ENCODE measurements at places on chromosomes 11 and 22.

GRCh38 chr11:17734418-17734911 is at the start of gene KCNC1:
TSS of gene KCNC1 (plus strand) at chr11:17734781. CDS start at chr11:17736003, 1,222 bp downstream.
- peak; percentile 83 for DNase-seq

DNA sequence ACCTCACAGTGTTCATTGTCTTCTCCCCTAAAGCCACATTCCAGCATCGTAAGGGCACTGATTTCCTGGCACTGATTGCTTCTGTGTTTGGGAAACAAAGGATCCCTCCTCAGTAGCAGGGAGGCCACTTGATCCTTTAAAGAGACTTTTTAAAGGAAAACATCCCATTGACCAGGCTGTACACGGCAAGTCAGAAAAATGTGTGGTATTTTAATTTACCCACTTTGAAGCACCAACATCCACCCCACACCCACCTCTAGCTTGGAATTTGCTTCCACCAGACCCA is 364.9 kb downstream of the SHANK2 start:
- DNase-seq = no peak

DNA sequence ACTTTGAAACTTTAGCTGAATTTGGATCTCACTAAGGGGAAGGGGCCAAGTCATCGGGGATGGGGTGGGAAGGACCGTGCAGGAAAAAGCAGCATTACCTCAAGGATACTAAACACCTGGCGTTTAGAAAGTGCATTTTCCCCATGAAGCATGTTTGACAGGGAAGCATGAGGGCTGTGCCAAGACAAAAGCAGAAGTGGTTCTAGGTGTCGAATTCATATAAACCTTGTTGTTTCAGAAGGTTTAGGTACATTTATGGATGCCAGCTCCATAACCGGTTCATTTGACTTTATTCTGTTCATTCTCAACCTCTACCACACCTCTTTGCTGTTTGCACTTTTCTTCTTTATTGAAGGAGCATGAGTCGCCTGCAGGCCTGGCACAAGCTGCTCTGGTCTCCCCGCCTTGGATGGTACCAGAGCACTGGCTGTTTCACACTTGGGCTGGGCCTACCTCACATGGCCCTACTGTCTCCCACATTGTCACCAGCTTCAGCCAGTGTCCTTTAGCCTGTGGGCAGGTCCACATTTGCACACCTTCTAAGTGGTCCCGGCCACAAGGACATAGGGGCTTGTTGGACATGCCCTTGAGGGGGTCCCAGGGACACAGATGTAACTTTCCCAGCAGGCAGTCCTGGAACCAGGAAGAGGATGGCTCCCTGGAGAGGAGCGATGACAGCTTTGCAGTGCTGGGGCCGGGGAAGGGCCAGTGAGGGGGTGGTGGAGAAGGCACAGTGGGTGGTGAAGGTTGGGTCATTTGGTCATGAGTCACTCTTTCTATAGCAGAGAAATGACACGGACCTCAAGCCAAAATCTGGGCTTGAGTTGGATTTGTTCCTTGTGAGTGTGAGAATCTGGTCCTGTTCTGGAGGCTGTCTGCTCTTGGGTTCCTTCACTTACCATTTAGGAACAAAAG is 3.2 kb upstream of the ST14 start:
- DNase-seq = no peak

DNA sequence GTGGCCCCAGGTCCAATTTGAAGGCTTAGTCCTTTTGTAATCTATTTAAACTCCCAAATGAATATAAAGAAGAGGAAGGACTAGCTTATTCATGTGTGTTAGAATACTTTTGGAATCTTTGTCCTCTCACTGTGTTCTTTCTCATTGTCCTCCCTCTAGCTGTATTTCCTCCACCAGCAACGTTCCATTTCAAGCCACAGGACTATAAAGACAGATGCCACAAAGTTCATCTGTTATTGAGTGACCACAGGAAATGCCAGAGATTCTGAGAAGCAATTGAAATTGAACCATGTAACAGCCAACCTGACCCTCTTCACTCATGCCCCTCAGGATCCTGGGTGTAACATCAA is 336.6 kb upstream of the API5 start:
- DNase-seq = no peak

- DNase-seq = peak; percentile 2
Measured at GRCh38 chr11:37504060-37504611, 906.1 kb upstream of the RAG2 start.

GRCh38 chr11:116833816-116834534 is 3.4 kb downstream of the APOA1 start:
- DNase-seq = no peak

DNA sequence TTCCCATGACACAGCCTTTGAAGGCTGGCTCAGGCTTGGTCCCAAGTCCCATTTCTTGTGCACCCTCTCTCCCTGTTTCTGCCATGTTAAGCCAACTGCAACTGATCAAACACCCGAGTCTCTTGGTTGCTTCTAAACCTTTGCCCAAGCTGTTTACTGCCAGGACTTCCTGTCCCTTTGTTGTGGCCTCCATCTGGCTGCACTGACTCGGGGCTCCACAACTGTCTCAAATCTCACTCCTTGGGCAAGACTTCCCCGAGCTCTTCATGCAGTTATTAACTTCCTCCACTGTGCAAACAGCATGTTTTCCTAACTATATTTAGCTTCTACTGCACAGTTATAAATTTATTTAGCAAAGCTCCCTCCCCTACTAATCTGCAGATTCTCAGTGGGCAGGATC is 4.3 kb downstream of the VPREB1 start:
- no peak for DNase-seq

DNA sequence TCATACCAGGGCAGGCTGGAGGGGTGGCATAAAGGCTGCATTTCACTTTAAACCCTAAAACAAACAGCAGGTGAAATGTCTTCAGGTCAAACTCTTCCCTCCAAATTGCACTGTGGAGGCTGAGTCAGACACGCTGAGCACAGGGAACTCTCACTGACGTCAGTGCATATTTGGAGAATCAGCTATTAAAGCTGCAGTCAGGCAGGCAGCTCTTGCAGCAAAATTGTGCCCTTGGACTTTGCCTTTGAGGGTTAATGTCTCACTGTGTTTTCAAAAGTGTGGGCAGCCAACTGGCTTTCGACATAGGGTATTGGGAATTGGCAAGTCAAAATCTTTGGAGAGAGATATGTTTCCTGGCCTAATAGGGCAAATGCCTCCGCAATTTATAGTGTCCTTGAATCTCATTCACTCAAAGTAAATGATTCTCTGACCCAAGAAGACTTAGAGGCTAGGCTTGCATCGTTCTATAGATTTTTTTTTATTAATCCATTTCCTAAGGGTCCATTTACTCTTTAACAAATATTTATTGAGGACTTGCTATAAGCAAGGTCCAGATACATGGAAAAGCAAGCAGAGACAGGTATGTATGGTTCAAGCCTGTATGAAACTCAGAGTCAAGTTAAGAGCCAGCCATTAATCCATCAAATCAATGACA is 27.7 kb upstream of the SMCO4 start:
- DNase-seq = no peak

DNA sequence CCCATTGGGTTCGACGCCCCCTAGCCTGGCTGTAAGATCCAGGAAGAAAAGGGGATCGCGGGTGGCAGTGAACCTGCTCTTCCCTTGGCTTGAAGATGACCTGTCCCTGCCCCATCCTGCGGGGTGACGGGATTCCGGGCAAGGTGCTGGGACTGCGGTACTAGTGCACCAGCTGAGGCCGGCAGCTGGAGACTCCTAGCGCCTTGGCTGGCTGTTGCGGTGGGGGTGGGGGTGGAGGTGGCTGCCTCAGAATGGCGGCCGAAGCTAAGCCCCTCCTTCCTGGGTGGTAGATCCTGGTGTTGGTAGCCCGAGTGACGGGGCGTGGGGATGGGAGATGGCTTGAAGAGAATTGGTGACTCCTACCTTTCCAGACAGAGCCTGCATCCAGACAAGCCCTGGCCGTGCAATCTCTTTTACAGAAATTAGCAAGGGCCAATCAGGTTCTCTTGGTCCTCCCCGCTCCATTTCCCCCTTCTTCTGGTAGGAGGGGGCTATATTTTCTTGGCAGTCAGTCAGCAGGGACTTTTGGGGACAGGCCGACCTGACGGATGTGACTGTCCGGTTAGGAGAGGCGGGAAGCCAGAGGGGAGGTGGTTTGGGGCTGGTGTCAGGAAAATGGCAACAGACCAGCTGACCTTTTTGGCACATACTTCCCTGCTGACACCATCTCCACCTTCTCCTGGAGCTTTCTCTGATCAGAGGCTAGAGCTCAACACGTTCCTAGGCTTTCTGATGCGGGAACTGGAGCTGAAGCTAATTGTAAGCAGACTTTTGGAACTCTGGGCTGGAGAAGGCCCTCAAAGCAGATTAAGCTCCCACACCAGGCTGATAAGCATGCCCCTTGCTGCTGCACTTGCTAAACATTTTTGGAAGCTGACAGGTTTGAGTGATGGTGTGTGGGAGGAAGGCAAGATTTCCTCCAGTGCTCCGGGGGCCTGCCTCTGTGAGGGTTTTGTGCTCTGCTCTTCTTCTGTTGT is 2.0 kb downstream of the NAV2 start:
- DNase-seq = peak; percentile 82

DNA sequence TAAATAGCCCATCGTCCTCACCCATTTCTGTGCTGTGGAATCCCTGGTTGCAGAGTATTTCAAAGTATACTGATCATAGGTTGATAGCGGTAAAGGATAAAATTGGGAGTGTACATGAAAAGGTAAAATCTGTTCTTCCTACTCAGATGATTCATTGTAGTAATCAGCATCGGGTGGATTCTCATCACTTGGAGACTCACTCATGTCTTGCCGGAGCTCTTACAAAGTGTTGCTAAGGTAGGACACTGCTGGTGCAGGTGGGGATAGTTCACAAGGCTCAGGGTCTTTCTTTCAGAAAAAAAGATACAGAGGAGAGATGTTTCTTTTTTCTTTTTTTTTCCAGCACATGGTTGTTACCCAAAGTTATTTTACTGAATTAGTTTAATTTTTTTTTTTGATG is 84.8 kb downstream of the MTNR1B start:
- DNase-seq = no peak
